LNCaP clone FGC (cell line): ENCODE measurements at places on chromosomes 5 and 9.

DNA sequence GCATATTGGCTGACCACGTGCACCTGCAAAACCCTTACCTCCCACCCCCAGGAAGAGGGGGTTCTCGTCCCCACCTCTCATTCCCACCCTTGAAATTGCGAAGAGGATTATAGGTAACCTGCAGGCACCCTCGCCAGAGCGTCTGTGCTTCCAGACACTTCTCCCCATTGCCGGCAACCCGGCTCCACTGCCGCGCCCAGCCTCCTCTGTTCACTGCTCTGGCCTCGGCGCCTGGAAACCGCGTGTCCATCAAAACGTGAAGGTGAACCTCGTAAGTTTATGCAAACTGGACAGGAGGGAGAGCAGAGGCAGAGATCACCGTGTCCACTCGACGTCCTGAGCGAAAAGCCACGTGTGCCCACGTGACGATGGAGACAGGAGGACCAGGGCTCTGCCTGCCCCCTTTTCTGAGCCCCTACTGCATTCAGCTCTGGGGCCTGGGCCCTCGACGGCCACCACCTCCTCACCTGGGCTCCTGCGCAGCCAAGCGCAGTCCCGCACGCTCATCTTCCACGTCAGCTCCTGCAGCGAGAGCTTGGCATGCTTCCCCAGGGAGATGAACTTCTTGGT lies 1.9 kb downstream of the TERT start:
- no peak for DNase-seq

DNA sequence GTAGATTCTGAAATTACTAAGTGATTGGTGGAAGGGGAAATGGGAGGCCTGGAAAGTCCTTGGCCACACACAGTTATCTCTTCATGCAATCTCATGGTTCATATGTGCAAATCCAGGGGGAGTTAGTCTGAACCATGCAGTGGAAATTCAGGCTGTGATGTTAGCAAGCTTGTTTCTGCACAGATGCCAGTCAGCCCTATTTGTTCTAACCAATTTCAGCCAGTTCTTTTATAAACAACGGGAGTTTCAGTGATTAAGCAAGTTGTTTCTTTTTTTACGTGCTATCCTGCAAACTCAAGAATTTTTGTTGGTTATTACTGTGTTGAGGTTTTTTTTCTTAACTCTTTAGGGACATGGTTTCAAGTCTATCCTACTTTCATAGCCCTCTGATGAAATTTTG lies 298.0 kb downstream of the FER start:
- DNase-seq: no peak

- DNase-seq: no peak
Measured at GRCh38 chr9:134484479-134484878, 157.1 kb upstream of the COL5A1 start.

GRCh38 chr9:129455151-129455995 lies 165.5 kb downstream of the C9orf50 start:
- DNase-seq: no peak

DNA sequence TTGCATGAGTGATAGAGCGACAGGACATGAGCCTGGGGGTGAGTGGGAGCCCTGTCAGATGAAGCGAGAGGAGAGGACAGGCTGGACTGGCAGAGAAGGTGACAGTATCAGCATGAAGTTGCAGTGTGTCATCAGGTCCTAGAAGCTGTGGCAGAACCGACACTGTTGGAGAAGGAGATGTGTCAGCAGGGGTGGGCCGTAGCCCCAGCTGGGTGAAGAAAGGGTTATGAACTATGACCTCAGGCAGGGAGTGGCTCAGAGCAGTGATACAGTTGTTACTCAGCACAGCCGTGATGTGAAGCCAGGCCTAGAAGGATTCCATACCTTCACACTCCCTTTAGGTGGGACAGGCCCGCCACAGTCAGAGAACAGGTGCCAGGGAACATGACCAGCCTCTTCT lies 7.6 kb downstream of the PCYOX1L start:
- no peak for DNase-seq

GRCh38 chr5:172952034-172952511 lies 7.2 kb upstream of the RPL26L1 start:
- no peak for DNase-seq

GRCh38 chr9:86771941-86772634 lies 175.2 kb downstream of the GAS1 start:
- DNase-seq: no peak

GRCh38 chr5:10377081-10377480 lies 23.6 kb downstream of the MARCHF6 start:
- DNase-seq: no peak

GRCh38 chr9:121376214-121376830 lies 6.3 kb upstream of the STOM start:
- DNase-seq: no peak

GRCh38 chr5:157312492-157312891 lies 46.6 kb downstream of the CYFIP2 start:
- no peak for DNase-seq

DNA sequence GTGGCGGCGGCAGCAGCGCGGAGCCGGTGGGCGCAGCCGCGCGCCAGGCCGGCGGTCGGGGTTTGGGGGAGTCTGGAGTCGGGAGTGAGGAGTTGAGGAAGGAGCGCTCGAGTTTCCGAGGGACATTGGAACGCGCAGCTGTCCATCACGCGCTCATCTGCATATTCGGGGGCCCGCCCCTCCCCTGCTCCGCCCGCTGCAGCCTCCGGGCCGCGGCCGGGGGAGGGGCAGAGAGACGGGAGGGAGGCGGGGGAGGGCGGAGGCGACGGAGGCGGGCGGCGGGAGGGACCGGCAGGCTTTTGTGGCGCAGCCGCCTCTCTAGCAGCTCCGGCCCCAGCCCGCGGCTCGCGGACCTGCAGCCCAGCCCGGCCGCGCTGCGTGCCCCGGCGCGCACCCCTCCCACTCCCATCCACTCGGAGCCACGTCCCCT lies at the start of gene IRX2:
TSS of gene IRX2 (minus strand) at position 86 of the 430 bp plus-strand sequence. CDS start 264 bp downstream, outside the sequence.
- peak; percentile 73 for DNase-seq
